ENCODE measurements at places on chromosomes 12 and 14.

GRCh38 chr14:35072226-35072625 lies 26.2 kb downstream of the FAM177A1 start:
- DNase-seq = no peak

GRCh38 chr14:53151523-53152183 lies 1.5 kb downstream of the DDHD1 start:
- peak; percentile 37 for DNase-seq

- no peak for DNase-seq
Measured at GRCh38 chr14:88611878-88612277, 49.0 kb downstream of the ZC3H14 start.

DNA sequence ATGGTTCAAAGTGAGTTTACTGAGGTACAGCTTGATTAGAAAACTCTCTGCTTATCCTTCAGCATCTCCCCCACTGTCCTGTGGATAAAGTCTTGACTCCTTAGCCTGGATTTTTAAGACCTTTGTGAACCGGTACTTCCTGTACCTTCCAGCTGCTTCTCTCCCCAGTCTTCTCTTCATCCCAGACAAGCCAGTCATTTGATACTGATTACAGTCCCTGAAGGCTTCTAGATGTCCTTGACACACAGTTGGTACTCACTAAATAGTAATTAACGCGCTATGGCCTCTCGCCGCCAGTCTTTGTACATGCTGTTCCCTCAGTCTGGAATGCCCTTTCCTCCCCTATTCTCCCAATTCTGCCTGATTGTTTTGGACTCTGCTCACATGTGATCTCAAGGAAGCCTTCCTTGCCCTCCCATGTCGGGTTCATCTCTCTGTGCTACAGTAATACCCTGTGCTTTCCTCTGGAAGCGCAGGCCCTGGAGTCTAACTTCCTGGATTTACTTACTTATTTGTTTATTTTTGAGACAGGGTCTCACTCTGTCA lies 50.6 kb upstream of the PTGR2 start:
- DNase-seq = no peak

DNA sequence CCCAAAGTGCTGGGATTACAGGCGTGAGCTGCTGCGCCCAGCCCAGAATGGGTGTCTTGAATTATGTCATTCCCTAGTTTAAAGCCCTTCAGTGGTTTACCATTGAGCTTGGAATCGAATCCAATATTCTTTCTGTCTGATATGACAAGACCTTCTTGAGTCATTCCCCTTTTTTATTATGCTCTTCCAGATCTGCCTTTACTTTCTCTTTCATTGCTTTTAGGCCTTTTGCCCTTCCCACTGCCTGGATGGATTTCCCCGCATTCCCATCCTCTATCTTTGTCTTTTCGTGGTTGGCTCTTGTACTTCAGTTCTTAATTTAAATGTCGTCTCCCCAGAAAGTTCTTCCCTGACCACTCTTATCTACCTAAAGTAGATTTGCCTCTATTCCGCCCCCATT lies 1.6 kb downstream of the TRAFD1 start:
- DNase-seq = no peak

DNA sequence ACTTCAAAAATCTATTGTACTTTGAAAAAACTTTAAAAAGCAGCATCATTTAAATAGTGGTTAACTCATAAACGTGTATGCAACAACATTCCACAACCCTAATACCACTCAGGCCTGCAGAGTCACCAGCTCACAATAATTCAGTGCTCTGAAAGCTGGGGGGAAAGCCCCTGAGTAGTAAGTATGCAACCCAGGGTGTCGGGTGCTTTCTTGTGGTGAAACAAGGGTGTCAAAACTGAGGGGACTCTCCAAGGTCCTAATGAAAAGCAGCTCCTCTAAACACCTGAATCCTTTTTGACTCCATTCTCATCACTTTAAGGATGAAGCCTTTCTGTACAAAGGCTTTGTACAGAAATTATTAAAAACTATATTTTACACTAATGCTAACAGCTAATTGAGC lies 33.7 kb downstream of the FGFR1OP2 start:
- DNase-seq = peak; percentile 68

GRCh38 chr12:113826805-113827538 lies 139.2 kb downstream of the RBM19 start:
- no peak for DNase-seq

All from CD8-positive, alpha-beta memory T cell (primary cell).